Trophoblast cell (in vitro differentiated cells and primary cell): ENCODE measurements at places on chromosomes 5 and 9.

GRCh38 chr9:35954942-35955546 is 2.9 kb downstream of the OR2S2 start:
- no peak overlapping the region for H3K27ac ChIP-seq
- H3K4me1 ChIP-seq = peaks cover 5% of the 10 kb centered on the region
- no peaks in the 10 kb centered on the region for H3K27me3 ChIP-seq
- peak; percentile 93 for DNase-seq

GRCh38 chr5:158744226-158744625 is 355.5 kb downstream of the EBF1 start:
- no peaks in the 10 kb centered on the region for H3K4me1 ChIP-seq
- no peak overlapping the region for H3K4me3 ChIP-seq
- no peak overlapping the region for H3K27ac ChIP-seq
- no peaks in the 10 kb centered on the region for H3K27me3 ChIP-seq

GRCh38 chr5:179542170-179542569 is 8.2 kb upstream of the RUFY1 start:
- no peaks in the 10 kb centered on the region for H3K27me3 ChIP-seq
- DNase-seq = no peak
- no peaks in the 10 kb centered on the region for H3K4me1 ChIP-seq
- H3K4me3 ChIP-seq = no peak overlapping the region

- no peaks in the 10 kb centered on the region for H3K27me3 ChIP-seq
- no peak overlapping the region for H3K4me3 ChIP-seq
- no peak overlapping the region for H3K27ac ChIP-seq
- H3K4me1 ChIP-seq = no peaks in the 10 kb centered on the region
- peak; percentile 20 for DNase-seq
These were observed 215.1 kb downstream of the SH3GL2 start for GRCh38 chr9:17793713-17794622.

DNA sequence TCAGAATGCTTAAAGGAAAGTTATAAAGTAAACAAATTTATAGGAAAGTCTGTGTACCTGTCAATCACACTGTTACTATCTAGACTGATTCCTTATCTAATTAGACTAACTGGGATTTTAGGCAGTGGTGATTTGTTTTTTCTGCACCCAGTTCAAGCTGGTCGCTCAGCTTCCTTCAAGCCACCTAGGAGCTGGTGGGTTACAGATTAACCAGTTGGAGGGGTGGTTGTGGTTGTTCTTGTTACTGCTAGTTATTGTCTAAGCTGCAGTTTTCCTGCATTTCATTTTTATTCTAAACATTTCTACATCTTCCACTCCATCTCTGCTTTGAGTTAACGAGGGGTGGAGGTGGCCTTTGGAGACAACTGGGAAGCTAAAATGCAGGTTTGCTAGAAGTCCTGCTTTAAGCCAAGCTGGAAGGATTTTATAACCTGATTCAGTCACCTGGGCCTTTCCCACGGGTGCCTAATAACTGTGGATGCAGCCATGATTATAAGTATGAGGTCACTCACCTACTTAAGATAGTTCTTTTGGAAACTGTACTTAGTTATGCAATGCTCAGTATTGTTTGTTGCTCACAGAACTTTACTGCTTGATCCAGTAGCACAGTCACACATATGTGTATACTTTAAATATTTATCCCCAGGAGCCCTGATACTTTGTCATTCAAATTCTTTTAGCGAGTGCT is 303.9 kb upstream of the DAP start:
- H3K36me3 ChIP-seq = no peaks in the 10 kb centered on the region
- no peaks in the 10 kb centered on the region for H3K27me3 ChIP-seq

GRCh38 chr5:72242796-72243475 is 77.1 kb downstream of the MRPS27 start:
- H3K36me3 ChIP-seq = no peaks in the 10 kb centered on the region
- H3K27me3 ChIP-seq = no peaks in the 10 kb centered on the region
- no peak for DNase-seq
- no peak overlapping the region for H3K27ac ChIP-seq
- no peak overlapping the region for H3K4me3 ChIP-seq
- no peaks in the 10 kb centered on the region for H3K4me1 ChIP-seq

DNA sequence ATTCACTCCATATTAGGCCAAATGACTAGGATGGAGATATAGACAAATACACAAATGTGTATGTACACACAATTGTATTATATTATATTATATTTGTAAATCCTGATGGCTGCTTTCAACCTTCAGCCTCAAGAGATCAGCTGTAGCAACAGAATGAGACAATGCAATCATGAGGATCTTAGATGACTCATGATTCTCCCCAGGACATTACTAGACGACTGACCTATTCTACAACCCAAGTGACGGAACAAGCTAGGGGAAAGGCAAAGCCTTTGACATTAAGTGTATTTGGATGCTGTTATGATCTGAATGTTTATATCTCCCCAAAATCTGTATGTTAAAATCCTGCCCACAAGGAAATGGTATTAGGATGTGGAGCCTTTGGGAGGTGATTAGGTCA is 66.5 kb downstream of the COX7C start:
- H3K36me3 ChIP-seq = no peaks in the 10 kb centered on the region
- peak; percentile 60 for DNase-seq
- H3K4me3 ChIP-seq = no peak overlapping the region
- H3K27ac ChIP-seq = no peak overlapping the region
- H3K27me3 ChIP-seq = no peaks in the 10 kb centered on the region
- no peaks in the 10 kb centered on the region for H3K4me1 ChIP-seq

GRCh38 chr5:150674341-150674821 is 13.3 kb downstream of the MYOZ3 start:
- DNase-seq = no peak
- no peaks in the 10 kb centered on the region for H3K27me3 ChIP-seq

DNA sequence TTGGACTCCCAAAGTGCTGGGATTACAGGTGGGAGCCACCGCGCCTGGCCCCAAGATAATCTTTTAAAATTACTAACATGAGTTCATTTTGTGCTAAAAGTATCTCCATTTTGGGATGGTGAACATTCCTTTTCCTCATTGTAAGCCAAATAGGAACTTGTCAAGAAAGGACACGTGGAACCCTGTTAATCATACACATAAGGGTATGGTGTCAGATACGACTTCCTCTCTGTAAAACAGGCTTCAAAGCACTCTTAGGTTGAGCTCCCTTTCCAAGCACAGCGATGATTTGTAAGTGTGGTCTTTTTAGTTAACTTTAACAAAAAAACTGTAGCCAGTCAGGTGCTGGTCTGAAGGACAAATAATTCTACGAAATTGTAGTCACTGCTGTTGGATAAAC is 132.7 kb downstream of the UNC13B start:
- no peak for DNase-seq
- no peaks in the 10 kb centered on the region for H3K4me1 ChIP-seq
- no peaks in the 10 kb centered on the region for H3K27me3 ChIP-seq
- H3K4me3 ChIP-seq = no peak overlapping the region
- no peak overlapping the region for H3K27ac ChIP-seq

GRCh38 chr5:57598756-57599155 is 116.1 kb upstream of the ACTBL2 start:
- no peaks in the 10 kb centered on the region for H3K4me1 ChIP-seq
- DNase-seq = no peak
- no peak overlapping the region for H3K27ac ChIP-seq
- no peak overlapping the region for H3K4me3 ChIP-seq
- H3K36me3 ChIP-seq = no peaks in the 10 kb centered on the region
- H3K27me3 ChIP-seq = no peaks in the 10 kb centered on the region

DNA sequence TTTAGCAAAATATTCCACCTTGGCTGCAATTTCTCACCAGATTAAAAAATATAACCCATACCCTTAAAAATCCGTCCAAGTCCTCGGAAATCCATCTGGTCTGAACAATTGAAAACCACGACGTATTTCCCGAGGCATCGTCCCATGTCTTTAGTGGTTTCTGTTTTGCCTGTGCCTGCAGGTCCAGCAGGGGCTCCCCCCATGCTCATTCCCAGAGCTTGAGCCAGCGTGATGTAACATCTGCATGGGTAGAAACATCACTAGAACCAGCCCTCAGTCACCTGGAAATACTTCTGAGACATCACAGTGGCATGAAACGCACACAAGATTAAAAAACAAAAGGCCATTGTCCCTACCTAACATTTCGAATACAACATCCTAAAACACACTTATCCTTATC is 114.0 kb downstream of the DNAH5 start:
- H3K27me3 ChIP-seq = no peaks in the 10 kb centered on the region
- no peaks in the 10 kb centered on the region for H3K4me1 ChIP-seq
- H3K4me3 ChIP-seq = no peak overlapping the region
- H3K27ac ChIP-seq = no peak overlapping the region
- no peaks in the 10 kb centered on the region for H3K36me3 ChIP-seq

DNA sequence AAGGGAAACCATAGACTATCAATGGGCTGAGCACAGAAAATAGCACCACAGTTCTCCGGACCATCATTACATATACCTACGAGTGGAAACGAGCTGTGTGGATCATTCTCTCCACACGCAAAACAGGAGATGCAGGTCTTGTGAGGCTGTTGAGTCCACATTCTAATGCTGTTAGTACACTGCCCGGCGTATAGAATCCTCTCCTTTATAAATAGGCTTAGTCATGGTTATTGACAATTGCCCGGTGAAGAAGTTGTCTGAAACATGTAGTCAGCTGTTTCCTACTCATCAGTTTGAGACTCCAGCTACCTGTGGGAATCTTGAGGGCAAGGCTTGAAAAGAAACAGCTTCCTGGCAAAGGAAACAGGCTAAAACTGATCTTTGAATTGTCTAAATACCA is 602.0 kb upstream of the EDIL3 start:
- no peaks in the 10 kb centered on the region for H3K27me3 ChIP-seq
- DNase-seq = no peak
- H3K36me3 ChIP-seq = no peaks in the 10 kb centered on the region

GRCh38 chr9:113446323-113446740 is 17.2 kb upstream of the RGS3 start:
- peak; percentile 74 for DNase-seq
- H3K27me3 ChIP-seq = no peaks in the 10 kb centered on the region
- H3K4me1 ChIP-seq = no peaks in the 10 kb centered on the region
- no peak overlapping the region for H3K4me3 ChIP-seq

DNA sequence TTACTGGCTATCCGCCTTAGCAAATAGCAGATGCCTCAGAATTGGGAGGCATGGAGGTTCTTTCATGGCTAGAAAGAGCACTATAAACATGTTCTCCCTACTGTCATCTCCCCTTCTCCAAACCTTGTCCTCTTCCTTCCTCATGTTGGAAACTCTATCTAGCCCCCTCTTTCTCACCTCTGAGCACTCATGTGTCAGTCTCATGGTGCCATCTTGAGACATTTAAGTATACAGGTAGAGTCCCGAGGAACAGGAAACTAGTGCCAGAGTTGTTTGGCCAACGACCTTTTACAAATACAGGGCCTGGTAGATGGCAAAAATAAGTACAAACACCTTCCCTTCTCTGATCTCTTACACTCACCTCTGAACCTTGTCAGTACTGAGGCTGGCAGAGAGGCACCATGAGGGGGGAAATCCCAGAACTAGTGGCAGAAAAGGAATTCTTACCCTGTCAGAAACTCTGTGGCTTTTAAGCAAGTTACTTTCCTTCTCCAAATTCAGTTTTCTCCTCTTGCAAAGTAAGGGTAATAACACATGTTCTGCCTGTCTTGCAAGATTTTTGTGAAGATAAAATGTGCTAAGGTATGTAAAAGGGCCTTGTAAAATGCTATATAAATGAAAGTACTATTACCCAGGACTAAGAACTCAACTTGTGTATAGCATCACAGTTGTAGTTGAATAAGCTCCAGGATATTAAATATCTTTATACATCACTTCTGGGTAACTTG is 94.1 kb upstream of the SNX2 start:
- DNase-seq = peak; percentile 16
- no peaks in the 10 kb centered on the region for H3K4me1 ChIP-seq
- H3K27ac ChIP-seq = peak overlapping the region; percentile 27

DNA sequence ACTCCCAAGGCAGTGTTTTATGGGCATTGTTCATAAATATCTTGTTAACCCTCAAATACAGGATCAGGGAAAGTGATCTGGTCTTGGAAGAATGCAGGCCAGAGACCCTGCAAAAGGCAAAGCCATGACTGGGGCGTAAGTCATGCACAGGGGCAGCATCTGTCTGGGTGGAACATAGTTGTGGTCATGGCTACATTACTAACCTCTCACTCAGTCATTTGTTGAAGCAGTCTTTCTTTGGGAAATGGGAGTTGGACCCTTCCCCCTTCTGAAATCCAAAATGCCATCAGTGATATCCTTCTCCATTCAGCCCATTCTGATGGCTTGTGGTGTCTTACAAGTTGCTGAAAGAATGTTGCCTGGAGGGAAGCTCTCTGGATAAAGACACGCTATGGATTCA is 68.1 kb downstream of the GDNF start:
- no peaks in the 10 kb centered on the region for H3K27me3 ChIP-seq
- H3K36me3 ChIP-seq = no peaks in the 10 kb centered on the region
- H3K4me3 ChIP-seq = no peak overlapping the region
- H3K4me1 ChIP-seq = peaks cover 14% of the 10 kb centered on the region

DNA sequence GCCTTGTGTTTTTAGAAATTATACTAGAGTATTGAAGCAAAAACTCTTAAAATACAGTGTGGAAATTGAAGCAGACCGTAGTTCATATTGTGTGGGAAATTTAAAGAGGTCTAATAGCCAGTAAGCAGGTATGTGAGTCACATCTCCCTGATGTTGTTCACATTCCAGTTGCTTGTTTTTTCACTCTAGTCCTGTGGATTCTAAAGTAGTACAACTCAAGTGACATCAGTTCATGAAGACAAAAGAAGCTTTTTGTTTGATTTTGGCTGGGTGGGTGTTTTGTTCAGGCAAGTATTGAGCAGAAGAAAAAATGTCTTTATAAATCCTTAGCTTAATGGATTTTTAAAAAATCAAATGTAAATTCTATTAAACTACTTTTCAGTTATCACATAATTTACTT is 216.2 kb downstream of the MAN2A1 start:
- no peaks in the 10 kb centered on the region for H3K4me1 ChIP-seq
- no peak overlapping the region for H3K4me3 ChIP-seq
- no peak overlapping the region for H3K27ac ChIP-seq
- H3K27me3 ChIP-seq = no peaks in the 10 kb centered on the region
- no peak for DNase-seq

GRCh38 chr5:3324421-3325101 is 271.1 kb upstream of the IRX1 start:
- no peak for DNase-seq
- H3K27ac ChIP-seq = no peak overlapping the region
- H3K4me3 ChIP-seq = no peak overlapping the region
- H3K27me3 ChIP-seq = no peaks in the 10 kb centered on the region
- no peaks in the 10 kb centered on the region for H3K4me1 ChIP-seq
- no peaks in the 10 kb centered on the region for H3K36me3 ChIP-seq

DNA sequence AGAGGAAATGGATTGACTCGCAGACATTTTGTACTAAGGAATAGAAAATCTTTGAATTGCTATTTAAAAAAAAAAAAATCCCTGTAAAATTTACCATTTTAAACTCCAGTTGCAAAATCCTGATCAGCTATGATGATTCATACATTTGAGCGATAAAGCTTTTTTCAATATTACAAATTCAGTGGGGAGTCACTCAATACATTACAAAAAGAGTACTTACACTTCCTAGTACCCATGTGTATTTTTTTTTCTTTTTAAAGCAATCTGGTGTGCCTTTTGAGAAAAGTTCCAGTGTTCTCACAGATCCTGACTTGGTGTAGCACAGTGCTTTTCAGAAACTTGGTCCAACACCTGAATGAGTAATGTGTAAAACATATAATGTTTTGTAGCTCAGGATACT is 54.3 kb downstream of the PIK3R1 start:
- no peaks in the 10 kb centered on the region for H3K27me3 ChIP-seq
- no peak for DNase-seq
- no peak overlapping the region for H3K4me3 ChIP-seq
- H3K4me1 ChIP-seq = peaks cover 4% of the 10 kb centered on the region
